ENCODE measurements at places on chromosomes 3 and 15.

GRCh38 chr15:65354835-65355172 is 23.0 kb downstream of the IGDCC3 start:
- DNase-seq, result no peak

DNA sequence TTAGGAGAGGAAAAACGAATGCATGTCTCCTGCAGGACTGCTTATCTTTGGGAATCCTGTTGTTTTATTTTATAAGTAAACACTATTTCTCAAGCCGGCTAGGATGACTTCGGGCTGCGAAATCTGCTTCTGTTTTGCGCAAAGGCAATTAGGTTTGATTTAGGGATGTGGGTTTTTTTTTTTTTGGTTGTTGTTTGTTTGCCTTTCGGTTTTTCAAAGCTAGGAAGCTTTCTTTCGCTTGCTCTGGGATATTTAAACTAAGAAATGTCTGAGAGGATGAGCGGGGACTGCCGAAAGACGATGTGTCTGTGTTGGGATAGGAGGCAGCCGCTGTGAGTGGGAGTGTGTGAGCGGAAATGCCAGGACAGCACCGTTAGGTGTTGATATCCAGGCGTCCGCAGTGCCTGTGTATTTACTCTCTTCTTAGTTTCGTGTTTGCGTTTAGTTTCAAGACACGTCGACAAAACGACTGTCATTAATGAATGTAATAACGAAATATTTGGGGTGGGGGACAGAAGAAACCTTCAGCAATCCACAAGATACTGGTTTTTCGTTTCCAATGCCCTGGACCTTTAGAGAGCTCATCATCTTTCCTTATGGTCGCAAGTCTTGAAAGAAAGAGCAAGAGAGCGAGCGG is 604 bp downstream of the ISL2 start:
- no peak for DNase-seq

GRCh38 chr3:170751083-170751898 is 118.7 kb downstream of the RPL22L1 start:
- no peak for DNase-seq

DNA sequence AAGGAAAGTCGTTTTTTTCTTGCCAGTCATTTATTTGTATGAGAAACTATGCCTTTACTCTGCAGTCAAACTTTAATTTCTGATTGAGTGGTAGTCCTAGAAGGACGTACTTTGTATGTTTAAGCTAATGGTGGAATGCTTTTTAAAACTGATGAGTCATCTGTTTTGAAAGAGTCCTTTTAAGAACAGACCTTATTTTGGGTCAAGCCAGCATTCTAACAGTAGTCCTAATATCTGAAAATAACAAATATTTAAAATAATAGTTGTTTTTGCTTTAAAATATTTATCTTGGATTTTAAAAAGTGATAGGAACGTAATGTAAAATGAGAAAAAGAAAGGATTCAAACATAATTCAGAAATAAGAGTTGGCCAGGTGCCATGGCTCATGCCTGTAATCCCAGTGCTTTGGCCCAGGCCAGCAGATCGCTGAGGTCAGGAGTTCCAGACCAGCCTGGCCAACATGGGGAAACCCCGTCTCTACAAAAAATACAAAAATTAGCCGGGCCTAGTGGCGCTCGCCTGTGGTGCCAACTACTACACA is 1.3 kb upstream of the LRRC58 start:
- no peak for DNase-seq

GRCh38 chr3:8976540-8977182 is 13.4 kb upstream of the RAD18 start:
- no peak for DNase-seq

DNA sequence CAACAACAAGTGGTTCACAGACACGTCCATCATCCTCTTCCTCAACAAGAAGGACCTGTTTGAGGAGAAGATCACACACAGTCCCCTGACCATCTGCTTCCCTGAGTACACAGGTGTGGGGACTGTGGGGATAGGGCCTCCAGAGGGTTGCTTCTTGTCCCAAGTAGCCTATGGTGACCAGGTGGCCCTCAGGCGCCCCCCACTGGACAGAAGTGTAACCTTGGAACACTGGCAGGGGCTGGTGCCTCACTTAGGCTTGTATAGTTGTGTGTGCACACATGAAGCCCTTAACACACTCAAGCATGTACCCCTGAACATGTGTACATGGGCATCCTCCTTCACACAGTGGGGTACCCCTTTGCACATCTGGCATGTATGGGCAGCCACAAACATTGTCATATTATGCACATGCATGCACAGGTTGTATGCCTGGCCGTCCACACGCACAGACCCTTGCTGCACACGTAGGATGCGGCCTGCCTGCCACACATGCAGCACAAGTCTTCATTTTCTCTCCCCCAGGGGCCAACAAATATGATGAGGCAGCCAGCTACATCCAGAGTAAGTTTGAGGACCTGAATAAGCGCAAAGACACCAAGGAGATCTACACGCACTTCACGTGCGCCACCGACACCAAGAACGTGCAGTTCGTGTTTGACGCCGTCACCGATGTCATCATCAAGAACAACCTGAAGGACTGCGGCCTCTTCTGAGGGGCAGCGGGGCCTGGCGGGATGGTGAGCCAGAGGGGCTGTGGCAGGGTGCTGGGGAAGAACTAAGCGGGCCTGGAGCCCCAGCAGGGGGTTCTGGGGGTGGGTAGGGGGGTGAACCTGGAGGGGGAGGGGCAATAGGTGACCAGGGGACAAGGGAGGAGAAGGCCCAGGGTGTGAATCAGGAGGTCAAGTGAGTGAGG is 11.7 kb upstream of the SEMA3B start:
- no peak for DNase-seq

DNA sequence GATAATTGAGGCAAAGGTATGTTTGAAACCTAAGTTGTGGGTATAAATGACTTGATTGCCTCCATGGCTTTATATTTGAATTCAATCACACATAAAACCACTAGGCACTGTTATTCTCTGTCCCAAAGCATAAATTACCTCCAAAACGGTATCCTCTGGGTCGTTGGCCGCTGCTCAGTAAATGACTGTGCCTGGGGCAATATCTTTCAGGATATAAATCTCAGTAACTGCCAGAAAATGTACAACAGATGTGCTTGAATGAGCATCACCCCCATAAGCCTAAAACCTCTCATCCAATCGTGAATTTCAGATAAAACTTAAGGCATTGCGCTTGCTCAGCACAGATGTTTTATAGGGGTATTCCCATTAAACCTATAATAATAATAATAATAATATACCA is 19.0 kb upstream of the C3orf49 start:
- no peak for DNase-seq

GRCh38 chr15:101203029-101203573 is 48.7 kb downstream of the CHSY1 start:
- DNase-seq, result no peak

DNA sequence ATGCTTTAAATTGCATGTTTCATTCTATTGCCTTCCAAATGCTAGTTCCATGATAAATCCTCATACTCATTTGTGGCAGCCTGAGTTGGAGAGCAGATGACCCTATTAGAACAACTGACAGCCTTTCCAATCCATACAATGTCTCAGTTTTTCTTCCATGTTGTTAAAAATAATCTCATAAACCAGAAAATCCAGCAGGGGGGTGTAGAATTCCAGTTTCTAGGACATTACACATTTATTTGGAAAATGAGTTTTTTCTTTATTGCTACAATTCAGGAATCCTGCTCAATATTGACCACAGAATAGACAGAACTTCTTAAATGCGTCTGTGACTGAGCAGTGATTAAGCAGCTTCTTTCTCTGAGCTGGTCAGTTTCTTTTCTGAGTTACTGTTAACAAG is 174.2 kb upstream of the ATP10A start:
- no peak for DNase-seq

DNA sequence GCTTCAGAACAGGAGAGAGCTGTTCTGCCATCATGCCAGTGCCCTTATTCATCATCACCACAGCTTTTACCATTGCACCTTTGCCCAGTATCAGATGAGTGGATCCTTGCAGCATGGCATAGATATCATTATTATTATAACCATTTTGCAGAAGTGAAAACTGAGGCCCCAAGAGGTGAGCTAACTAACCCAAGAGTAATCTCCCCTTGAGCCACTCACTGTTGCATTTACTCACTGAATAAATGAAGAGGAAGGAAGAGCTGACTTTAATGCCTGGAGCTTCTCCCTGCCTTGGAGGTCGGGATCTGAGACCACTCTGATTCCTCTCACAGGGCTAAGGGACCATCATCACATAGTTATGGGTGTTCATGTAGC is 32.0 kb downstream of the HRH1 start:
- no peak for DNase-seq

GRCh38 chr3:16319307-16319706 is 54.3 kb downstream of the OXNAD1 start:
- DNase-seq, result no peak
